Stimulated activated CD4-positive, alpha-beta T cell treated with anti-CD3 and anti-CD28 coated beads, Interleukin-1b, Interleukin-23, amount 100 ng/mL, for 4 hours (primary cell): ENCODE measurements at places on chromosomes 1 and 21.

DNA sequence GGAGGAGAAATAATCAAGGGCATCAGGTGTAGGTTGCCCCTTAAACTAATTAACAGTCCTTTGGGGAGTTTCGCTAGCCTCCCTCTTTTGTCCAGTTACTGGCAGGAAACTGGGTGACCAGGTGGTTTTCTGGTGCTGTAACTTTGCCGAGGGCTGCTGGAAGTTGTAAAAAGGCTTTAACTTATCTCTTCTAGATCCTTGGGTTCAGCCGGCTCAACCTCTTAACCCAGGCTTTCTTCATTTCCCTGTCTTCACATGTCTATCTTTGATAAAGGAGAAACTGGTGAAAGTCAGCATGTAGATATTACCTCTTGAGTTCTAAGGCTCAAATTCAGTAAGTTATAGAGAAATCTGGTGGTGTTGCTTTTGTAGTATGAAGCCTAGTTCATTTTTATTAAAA lies 289.7 kb upstream of the NRIP1 start:
- DNase-seq = no peak

DNA sequence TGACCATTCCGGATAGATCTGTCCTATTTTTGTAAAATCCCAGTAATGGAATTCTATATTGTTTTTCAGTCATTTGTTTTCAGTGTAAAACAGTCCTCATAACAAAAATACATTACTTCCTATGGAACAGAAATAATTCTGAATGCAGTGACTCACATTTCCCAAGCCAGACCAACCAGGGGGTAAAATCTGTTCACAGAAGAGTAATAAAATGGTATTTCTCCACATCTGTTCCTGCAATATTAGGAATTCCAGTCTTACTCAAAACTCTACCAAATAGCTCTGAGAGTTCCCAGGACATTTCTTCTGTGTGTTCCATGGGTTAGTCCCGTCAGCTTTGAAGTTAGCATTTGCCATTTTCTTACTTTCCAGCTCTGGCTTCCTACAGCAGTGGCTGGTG lies 2.6 kb upstream of the DDR2 start:
- DNase-seq = no peak

- no peak for DNase-seq
Measured at GRCh38 chr1:2432441-2432844, 20.1 kb upstream of the PEX10 start.

DNA sequence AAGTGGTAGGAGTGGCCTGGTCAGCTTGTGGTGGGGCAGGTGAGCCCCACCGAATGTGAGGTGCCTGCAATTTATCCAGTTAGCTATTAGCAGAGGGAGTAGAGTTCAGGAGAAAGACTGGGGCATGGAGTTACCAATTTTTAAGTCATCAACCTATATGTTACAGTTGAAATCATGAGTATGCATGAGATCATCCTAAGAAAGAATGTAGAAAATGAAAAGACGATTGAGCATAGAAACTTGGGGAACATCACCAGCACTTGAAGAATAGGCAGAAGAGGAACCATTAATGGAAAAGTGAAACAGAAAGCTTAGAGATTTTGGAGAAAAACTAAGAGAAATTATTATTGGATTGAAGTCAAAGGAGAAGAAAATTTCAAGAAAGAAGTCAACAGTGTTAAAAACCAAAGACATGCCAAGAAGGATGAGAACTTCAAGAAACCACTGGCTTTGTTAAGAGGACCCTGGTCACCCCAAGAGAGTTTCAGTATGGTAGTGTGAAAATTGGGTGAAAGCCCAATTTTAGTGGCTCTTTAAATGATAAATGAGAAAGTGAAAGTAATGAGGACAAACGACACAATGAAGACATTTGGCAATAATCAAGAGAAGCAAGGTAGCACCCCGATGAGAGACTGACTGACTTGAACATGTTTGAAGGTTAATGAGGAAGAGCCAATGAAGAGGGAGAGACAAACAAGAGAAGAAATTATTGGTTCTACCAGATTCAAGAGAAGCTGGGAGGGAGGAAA lies 36.7 kb downstream of the DNASE2B start:
- DNase-seq = no peak

GRCh38 chr1:248847956-248848561 lies 10.0 kb downstream of the ZNF672 start:
- no peak for DNase-seq

DNA sequence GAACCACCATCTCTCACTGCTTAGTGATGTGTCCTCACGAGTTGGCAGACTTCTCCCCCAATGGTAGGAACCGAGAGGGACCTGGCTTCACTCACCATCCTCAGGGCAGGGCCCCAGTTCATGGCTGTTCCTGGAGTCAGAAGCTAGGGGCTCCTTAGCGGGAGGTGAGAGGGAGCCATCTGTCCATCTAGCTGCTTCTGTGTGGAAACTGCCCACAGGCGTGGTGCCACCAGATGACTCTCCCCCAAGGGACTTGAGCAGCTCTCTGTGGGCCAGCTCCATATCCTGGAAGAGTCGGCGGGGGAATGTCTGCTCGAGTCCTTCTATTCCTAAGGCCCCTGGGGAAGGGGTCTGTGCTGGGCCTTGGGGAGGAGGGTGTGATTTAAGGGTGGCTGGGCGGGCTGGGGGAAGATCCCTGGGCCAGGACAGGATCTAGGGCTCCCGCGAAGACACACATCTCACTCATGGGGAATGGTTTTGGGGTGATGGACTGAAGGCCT lies 16.3 kb downstream of the LRRC71 start:
- DNase-seq = no peak

- no peak for DNase-seq
Measured at GRCh38 chr1:220164517-220164916, 70.6 kb downstream of the IARS2 start.
